ENCODE measurements at places on chromosomes 7 and 10. TPM values are rescaled to one million over a fixed set of nuclear protein-coding genes. Genes with fewer than 3 reads are reported as not detected.

The TEX36 gene
- not detected for total RNA-seq

The TSPAN13 gene
- 19.5 TPM for total RNA-seq

The TRAPPC14 gene
- total RNA-seq, result 7.3 TPM

The CWF19L1 gene
- total RNA-seq, result 30.8 TPM

The WIPF3 gene
- not detected for total RNA-seq

The GNAT3 gene
- total RNA-seq, result not detected

The FERD3L gene
- total RNA-seq, result not detected

The IFIT1B gene
- total RNA-seq, result not detected

The PNLIP gene
- total RNA-seq, result not detected

The GSTO2 gene
- total RNA-seq, result 0.66 TPM

The TRIM50 gene
- not detected for total RNA-seq

The SLC25A28 gene
- 14.7 TPM for total RNA-seq

The ZNF365 gene
- 0.28 TPM for total RNA-seq

The HIPK2 gene
- 21.6 TPM for total RNA-seq

The PNLIPRP2 gene
- not detected for total RNA-seq

The UTF1 gene
- total RNA-seq, result not detected

The SFTPD gene
- total RNA-seq, result not detected

The XRCC2 gene
- total RNA-seq, result 2.0 TPM

The TMEM176A gene
- total RNA-seq, result not detected

Measured in endothelial cell of coronary artery (primary cell).